ENCODE measurements at places on chromosomes 1 and 21.

GRCh38 chr1:8285965-8286364, 31.9 kb upstream of the SLC45A1 start:
- DNase-seq = no peak

- no peak for DNase-seq
Observed at GRCh38 chr1:216822480-216822879, 99.3 kb upstream of the ESRRG start.

- no peak for DNase-seq
Observed at GRCh38 chr1:37602750-37603694, 7.3 kb upstream of the GNL2 start.

- DNase-seq = no peak
Observed at GRCh38 chr1:67257173-67257535, 50.5 kb upstream of the IL12RB2 start.

- DNase-seq = no peak
Observed at GRCh38 chr1:233188061-233188460, 107.5 kb downstream of the PCNX2 start.

- DNase-seq = no peak
Observed at GRCh38 chr1:183910845-183911244, 105.9 kb downstream of the RGL1 start.

DNA sequence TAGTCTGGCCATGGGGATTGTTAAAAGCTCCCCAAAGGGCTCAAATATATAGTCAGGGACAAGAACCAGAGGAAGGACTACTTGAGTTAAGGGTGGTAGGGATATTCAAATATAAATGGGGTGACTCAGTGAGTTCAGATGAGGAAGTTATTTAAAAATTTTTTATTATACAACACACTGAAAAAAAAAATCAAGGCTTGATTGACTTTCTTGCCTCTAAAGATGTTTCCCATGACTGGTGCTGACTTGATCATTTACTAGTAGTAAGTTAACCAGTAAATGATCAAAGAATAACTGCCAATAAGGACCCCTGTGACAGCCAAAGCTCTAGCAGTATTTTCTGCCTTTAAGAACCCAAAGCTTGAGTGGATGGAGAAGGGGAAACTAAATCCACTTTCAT, 357.6 kb upstream of the NR5A2 start:
- DNase-seq = no peak

GRCh38 chr21:17921579-17922530, 102.7 kb upstream of the C21orf91 start:
- no peak for DNase-seq
